Natural killer cell (primary cell): ENCODE measurements at places on chromosomes 11 and 22.

- no peak for DNase-seq
Measured at GRCh38 chr11:32701616-32702015, 92.8 kb downstream of the CCDC73 start.

- DNase-seq, result no peak
Measured at GRCh38 chr22:47608421-47608820, 846.0 kb downstream of the TBC1D22A start.

GRCh38 chr22:37492428-37493344 lies 6.5 kb upstream of the MFNG start:
- peak; percentile 76 for DNase-seq

- DNase-seq, result no peak
Measured at GRCh38 chr11:119445850-119446249, 22.9 kb upstream of the THY1 start.

DNA sequence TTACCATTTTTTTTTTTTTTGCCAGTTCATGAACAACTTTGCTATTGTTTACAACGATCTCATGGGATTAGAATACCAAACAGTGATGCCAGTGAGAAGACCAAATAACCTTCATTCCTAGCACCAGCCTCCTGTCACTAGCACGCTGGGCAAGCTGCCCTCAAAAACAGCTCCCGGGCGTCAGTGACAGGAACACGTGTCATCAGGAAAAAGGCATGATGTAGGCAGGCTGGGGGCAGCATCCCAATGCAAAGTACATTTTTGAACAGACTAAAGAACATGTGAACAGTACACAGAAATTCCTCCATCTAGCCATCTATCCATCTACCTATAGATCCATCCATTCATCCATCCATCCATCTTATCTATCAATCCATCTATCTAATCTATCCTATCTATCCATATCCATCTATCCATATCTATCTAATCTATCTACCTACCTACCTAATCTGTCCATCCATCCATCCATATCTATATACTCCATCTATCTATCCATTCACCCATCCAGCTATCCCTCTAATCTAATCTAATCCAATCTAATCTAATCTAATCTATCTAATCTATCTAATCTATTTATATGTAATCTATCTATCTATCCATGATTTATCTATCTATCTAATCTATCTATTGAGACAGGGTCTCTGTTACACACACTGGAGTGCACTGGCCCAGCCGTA lies 378.5 kb downstream of the SHANK2 start:
- no peak for DNase-seq

GRCh38 chr22:44576311-44577260 lies 78.6 kb upstream of the RTL6 start:
- no peak for DNase-seq

DNA sequence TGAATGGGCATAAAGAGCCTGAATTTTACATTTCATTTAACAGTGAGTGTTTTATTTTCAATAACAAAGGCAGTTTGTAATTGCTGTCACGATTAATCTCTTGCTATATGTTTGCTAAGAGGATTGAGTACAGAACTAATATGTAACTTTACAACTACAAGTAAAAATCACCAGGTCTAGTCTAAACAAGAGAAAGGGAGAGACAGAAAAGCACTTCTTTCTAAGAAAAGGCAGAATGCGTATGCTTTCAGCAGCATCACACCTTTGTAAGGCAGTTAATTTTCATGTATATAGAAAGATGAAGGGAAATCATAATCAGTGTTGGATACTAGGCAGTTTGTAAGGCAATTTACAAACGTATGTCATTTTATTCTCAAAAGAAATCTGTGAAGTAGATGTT lies 169.8 kb downstream of the NELL1 start:
- DNase-seq, result no peak

GRCh38 chr11:72513411-72513810 lies 79.1 kb upstream of the CLPB start:
- no peak for DNase-seq

DNA sequence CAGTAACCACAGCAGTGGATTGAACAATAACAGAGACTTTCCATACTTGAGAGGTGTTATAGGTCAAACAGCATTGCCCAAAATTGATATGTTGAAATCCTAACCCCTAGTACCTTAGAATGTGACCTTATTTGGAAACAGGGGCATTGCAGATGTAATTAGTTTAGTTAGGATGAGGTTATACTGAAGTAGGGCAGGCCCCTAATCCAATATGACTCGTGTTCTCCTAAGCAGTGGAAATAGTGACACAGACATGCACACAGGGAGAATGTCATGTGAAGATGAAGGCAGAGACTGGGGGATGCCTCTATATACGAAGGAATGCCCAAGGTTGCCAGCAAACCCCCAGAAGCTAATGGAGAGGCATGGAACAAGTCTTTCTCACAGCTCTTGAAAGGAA lies 270.5 kb downstream of the TENM4 start:
- DNase-seq, result no peak

- DNase-seq, result no peak
Measured at GRCh38 chr22:44195189-44195871, 14.6 kb downstream of the PARVG start.

- DNase-seq, result peak; percentile 50
Measured at GRCh38 chr11:63614136-63614671, at the start of gene PLAAT3. Gene PLAAT3, minus strand, starts transcription at chr11:63614433. Its CDS starts 419 bp downstream, at chr11:63614014.

DNA sequence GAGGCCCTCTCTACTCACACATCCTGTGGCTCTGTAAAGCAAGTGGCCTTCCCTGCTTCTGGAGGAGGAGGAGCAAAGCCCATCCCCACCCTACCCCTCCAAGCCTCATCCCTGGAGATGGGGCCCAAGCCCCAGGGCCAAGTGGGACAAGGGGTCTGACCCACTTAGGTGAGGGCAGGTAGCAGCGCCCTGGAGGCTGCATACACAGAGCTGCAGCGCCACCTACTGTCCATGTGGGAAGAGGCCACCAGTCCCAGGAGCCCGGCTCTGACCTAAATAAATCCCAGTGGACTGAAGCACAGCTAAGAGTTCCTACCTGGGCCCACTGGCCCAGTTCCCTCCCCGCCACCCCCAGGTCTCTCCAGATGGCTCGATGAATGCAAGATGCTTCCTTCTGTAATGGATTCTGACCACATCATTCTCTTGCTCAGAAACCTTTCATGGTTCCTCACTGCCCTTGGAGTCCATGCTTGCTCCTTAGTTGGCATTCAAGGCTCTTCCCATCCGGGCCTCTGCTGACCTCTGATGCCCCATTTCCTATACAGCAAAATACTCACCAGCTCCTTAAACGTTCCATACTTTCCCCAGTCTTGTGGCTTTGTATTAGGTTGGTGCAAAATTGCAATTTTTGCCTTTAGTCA lies 62.1 kb downstream of the THAP12 start:
- peak; percentile 75 for DNase-seq

DNA sequence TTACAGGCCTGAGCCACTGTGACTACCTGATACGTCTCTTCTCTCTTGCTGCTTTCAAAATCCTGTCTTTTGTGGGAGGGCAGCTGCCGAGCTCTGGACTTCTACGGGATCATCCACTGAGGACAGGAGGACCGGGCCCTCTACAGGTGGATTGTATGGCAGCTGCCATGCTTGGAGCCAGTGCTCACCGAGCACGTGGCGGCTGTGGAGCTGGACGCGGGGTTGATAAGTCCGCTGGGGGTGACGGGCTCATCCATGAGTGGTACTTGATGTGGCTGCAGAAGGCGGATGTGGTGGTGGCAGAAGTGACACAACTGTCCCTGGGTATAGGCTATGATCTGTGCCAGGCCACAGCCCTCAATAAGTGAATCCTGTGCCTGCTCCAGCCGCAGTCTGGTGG lies 1.8 kb upstream of the CYP2D6 start:
- no peak for DNase-seq

- no peak for DNase-seq
Measured at GRCh38 chr11:18064450-18065054, 18.5 kb upstream of the TPH1 start.

DNA sequence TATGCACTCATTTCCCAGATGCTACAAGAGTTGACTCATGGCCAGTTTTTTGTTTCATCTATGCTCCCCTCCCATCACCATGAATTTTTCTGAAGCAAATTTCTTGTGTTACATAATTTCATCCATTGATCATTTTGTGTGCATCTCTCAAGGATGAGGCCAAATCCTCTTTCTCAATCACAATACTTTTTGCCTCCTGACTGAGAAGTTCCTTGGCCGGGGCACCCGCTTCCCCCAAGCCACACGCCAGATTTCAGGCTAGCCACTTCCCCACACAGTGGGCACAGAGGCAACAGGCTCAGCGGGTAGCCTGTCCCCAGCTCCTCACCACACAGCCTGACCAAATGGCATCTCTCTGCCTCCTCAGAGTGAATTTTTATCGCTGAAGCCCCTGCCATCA lies 9.8 kb upstream of the DSCAML1 start:
- DNase-seq, result no peak

- DNase-seq, result no peak
Measured at GRCh38 chr11:8000390-8000789, 13.3 kb downstream of the EIF3F start.

- peak; percentile 64 for DNase-seq
Measured at GRCh38 chr11:11931461-11932055, 76.9 kb downstream of the DKK3 start.

DNA sequence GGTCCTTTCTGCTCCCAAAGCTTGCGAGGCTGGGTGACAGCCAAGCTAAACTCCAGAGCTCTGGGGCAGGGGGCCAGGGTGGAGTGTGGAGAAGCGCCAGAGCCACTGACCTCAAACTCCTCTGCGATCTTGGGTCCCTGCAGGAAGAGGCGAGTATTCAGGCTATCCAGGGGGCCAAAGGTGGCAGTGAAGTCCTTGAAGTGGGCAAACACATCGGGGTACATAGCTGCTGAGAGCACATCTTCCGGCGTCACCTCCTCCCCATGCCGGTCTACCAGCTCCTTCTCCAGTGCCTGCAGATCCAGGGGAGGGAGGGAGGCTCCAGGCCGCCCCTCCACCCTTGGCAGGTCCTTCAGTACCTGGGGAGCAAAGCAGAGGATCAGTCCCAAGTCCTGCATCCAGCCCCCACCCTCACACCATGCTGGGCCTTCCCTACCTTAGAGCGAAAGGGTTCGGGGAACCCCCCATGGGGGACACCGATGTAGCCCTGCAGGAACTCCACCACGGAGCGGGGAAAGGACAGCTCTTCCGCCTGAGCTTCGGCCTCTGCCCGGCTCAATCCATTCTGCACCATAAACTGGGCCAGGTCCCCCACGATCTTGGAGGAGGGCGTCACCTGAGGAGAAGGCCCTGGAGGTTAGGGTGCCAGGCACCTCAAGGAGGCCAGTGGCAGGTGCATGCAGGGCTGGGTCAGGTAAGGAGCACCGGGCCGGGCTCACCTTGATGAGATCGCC lies 6.4 kb downstream of the RCE1 start:
- no peak for DNase-seq

GRCh38 chr11:26651916-26652315 lies 69.9 kb downstream of the SLC5A12 start:
- no peak for DNase-seq

GRCh38 chr22:45059296-45059695 lies 49.5 kb upstream of the PHF21B start:
- no peak for DNase-seq

GRCh38 chr11:44456544-44457300 lies 108.7 kb upstream of the CD82 start:
- no peak for DNase-seq

GRCh38 chr11:1053121-1053901 lies 16.8 kb upstream of the MUC6 start:
- DNase-seq, result no peak

DNA sequence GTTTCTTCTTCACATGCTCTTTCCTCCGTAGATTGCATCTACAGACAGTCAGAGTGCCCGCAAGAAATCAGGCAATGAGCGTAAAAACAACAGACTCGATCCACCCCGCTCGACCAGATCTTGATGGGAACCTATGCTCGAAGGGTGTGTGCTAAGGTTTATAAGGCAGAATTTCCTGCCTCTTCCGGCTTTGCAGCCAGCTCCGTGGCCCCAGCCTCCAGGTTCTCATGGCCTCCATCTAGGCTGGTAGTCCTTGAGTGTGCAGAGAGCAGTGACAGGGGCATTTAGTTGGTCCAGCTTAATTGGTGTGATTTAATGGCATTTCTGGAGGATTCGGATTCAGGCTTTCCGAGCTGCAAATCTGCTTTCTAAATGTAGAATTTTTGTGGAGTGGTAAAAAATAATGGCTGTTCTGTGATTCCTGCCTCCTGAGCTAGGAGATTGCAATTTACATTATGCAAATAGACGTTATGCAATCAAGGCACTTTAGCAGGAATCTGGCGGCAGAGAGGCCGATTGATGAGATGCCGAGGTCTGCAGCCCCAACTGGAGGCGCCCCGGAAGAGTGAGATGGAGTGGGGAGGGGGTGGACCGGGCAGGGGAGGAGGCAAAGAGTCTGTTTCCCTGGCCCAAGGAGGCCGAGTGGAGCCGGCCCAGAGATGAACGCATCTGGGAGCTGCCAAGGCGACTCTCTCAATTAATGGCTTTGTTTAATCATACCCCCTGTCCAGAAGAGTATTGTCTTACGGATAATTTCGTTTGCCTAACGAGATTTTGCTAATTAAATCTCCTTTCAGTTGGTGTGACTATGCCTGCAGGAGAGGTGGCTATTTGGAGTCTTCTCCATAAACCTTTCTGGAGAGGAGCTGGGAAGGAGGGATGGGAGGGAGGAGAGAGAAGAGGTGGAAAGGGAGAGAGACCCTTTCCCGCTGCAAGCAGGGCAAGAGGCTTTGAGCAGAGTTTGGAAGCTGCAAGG lies 75.3 kb downstream of the PKNOX2 start:
- no peak for DNase-seq

- DNase-seq, result no peak
Measured at GRCh38 chr11:91869686-91870085, 354.9 kb upstream of the FAT3 start.

DNA sequence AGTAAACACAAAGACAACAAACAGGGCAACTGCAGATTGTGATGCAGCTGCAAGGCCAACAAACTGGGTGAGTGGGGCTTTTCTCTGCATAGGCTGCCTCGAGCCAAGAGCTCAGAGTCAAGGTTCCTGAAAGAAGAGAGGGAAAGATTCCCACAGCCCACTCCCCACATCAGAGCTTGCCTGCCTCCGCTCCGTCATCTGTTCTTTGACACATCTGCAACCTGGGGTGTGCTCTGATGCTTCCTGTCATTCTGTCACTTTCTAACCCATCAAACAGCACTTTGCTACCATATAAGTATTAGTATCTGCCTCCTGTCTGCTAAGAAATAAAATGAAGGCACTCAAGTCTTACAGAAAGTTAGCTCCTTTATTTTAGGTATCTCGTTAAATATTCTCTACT lies 46.9 kb downstream of the C22orf31 start:
- DNase-seq, result no peak

- DNase-seq, result no peak
Measured at GRCh38 chr11:111378861-111379601, at the start of gene POU2AF1. Gene POU2AF1, minus strand, starts transcription at chr11:111379275. Its CDS starts 98 bp downstream, at chr11:111379177.

DNA sequence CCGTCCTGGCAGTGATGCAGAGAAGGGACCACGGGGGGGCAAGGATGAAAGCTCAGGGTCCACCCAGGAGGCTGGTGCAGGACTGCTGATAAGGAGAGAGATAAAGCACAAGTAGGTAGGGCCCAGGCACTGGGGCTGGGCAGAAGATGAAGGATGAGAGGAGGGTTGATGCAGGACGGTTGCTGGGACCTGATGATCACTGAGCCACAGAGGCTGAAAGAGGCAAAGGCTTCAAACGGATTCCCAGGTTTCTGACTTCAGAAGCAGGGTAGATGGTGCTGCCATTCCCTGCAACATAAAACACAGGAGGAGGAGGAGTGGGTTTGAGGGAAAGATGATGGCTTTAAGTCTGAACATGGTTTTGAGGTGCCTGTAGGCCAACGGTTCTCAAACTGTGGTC lies 148.5 kb downstream of the TTC17 start:
- no peak for DNase-seq
